ENCODE measurements at places on chromosomes 2 and 18.
A peak's percentile ranks its signal among the peaks of the same experiment; 100 is the strongest.

- H3K27me3 ChIP-seq = no peaks in the 10 kb centered on the region
- H3K36me3 ChIP-seq = no peaks in the 10 kb centered on the region
- H3K27ac ChIP-seq = no peak overlapping the region
- H3K4me1 ChIP-seq = no peaks in the 10 kb centered on the region
These were observed 951.7 kb upstream of the CNTNAP5 start for GRCh38 chr2:123073371-123073770.

GRCh38 chr2:109021895-109022300, 32.9 kb upstream of the EDAR start:
- no peak overlapping the region for H3K27ac ChIP-seq
- H3K4me1 ChIP-seq = no peaks in the 10 kb centered on the region
- H3K4me3 ChIP-seq = no peak overlapping the region

GRCh38 chr18:79531386-79531785, 135.7 kb downstream of the NFATC1 start:
- H3K4me3 ChIP-seq = no peak overlapping the region
- no peak overlapping the region for H3K27ac ChIP-seq
- H3K27me3 ChIP-seq = no peaks in the 10 kb centered on the region
- H3K4me1 ChIP-seq = no peaks in the 10 kb centered on the region
- DNase-seq = no peak

GRCh38 chr2:54569745-54570301, 113.7 kb downstream of the SPTBN1 start:
- H3K4me1 ChIP-seq = peaks cover 75% of the 10 kb centered on the region
- no peak for DNase-seq
- H3K4me3 ChIP-seq = no peak overlapping the region
- peak overlapping the region; percentile 19 for H3K27ac ChIP-seq

- no peak overlapping the region for H3K27ac ChIP-seq
- H3K27me3 ChIP-seq = no peaks in the 10 kb centered on the region
- H3K4me3 ChIP-seq = peak overlapping the region; percentile 81
- no peak for DNase-seq
- peaks cover 24% of the 10 kb centered on the region for H3K4me1 ChIP-seq
These were observed 1.8 kb downstream of the PKP4 start for GRCh38 chr2:158458617-158458920.

DNA sequence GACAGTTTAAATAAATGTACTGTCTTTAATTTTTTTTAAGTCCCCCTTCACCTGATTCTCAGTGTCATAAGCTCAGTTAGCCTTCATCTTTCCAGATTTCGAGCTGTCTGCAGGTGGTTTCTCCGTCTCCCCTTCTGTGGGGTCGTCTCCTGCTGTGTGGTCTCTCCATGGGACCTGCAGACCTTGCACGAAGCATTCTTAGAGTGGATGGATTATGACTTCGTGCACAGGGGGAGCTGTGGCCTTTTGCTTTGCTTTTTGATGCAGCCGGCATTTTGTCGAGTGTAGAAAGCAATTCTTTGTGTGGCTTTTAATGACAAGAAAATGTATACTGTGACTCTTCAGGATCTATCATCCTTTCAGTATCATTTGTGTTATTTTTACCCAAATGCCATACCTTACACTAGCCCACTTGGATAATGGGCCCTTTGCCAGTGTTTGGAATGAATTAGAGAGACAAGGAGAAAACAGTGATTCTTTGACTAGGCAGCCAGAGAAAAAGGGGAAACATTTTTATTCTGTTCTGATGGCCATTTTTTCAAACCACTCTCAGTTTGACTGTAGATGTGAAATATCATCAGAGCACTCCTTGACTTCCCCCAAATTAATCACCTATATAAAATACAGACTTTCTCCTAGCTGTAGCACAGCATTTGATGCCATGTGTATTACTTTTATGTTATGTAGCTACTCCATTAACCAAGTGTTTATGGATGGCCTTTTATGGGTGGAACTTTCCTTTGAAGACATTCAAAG, 54.3 kb downstream of the ITGA6 start:
- H3K36me3 ChIP-seq = no peaks in the 10 kb centered on the region
- no peak for DNase-seq
- no peaks in the 10 kb centered on the region for H3K4me1 ChIP-seq
- no peaks in the 10 kb centered on the region for H3K27me3 ChIP-seq

DNA sequence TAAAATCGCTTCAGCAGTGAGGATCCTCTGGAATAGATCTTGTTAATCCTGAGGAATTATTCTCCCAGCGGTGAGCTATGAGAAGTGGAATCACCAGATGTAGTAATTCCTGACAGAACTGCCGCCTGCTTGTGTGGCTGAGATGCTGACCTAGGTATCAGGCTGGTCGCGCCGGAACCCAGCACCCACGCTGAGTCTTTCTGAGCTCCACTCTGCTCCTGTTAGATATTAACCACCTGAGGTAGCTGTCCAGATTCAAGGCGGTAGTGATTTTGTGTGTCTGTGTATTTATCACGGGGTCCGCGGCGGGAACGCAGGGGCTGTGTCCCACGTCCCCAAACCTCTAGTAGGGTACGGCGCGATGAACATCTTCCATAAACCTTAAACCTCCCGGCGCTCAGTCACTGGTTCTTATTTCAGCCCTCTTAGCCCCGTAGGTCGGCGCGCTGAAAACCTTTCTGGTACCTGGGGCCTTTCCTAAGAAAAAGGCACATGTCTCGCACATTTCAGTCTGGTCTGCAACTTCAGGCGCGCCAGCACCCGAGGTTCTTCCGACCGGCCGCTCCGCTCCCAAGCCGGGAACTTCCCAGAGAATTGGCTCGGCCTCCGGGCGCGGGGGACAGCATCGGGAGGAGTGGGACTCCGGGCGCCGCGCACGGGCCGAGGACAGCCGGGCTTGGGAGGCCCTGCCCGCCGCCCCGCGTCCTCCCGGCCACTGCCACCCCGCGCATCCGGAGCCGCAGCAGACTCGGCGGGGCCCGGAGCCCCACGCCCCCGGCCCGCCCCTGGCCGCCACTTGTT, 542 bp upstream of the CNNM3 start:
- H3K4me3 ChIP-seq = peak overlapping the region; percentile 64
- no peaks in the 10 kb centered on the region for H3K27me3 ChIP-seq
- DNase-seq = peak; percentile 27
- peaks cover 52% of the 10 kb centered on the region for H3K4me1 ChIP-seq
- H3K36me3 ChIP-seq = no peaks in the 10 kb centered on the region
- peak overlapping the region; percentile 92 for H3K27ac ChIP-seq

GRCh38 chr2:167550448-167550847, 662.2 kb downstream of the XIRP2 start:
- H3K4me3 ChIP-seq = no peak overlapping the region
- H3K27me3 ChIP-seq = no peaks in the 10 kb centered on the region
- no peak overlapping the region for H3K27ac ChIP-seq

DNA sequence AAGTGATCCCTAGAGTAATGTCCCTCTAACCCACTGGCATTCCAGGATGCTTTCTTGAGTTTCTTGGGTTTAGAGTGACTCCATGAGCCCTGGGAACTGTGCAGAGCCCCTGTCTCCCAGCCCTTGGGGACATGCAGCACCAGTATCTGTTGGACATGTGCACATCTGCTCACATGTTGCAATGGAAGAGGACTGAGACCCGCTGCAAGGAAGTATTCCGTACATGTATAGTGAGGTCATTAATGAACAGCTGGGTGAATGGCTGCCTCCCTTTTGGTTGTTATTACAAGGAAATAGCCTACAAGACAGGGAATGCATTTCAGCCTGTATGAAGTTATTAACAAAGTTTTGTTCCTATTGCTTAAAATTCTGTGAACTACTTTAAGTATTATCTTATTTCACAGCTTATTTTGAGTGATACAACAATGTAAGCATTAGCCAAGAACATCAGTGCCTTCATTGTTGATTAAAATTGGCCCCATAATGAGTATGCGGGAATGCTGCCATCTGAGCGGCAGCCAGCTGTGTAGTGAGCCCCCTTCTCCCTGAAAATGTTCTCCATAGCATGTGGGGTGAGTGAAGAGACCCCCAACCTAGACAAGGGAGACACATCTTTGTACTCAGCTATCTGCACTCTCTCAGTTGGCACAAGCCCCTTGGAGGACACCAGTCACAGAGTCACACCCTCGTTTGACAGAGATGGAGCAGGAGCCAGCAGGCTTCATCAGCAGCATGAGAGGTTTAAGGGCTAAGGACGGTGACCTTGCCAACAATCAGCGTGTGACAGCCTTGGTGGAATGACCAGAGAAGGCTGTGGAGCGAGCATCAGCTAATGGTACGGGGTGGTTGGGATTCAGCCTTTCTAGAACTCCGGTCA, 87.4 kb downstream of the FAM210A start:
- H3K27me3 ChIP-seq = no peaks in the 10 kb centered on the region
- no peak overlapping the region for H3K4me3 ChIP-seq
- no peak overlapping the region for H3K27ac ChIP-seq
- no peaks in the 10 kb centered on the region for H3K36me3 ChIP-seq
- DNase-seq = no peak
- no peaks in the 10 kb centered on the region for H3K4me1 ChIP-seq

DNA sequence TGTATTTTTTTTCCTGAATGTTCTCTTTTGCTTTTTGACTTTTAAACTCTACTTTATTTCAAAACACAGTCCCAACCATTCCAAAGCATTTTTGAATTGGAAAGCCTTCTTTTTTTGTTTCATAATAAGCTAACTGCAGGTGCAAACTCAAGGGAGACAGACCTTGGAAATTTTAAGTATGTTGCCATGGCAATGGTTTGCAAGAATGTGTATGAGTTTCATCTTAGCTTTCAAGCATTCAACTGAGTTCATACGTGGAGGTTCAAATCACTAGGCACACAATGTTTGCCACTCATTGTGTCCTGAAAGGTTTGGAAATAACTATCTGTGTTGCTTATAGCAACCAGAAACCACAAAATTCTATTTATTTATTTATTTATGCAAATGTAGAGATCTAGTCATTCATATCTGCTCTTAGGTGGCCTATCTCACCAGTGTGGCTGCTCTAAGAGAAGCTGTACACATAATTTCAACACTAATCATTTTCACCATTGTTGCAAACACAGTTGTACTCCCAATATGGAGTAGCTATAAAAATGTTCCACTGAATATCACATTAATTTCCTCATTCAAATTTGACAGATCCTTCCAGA, 805.7 kb upstream of the FSHR start:
- no peaks in the 10 kb centered on the region for H3K4me1 ChIP-seq
- H3K27me3 ChIP-seq = no peaks in the 10 kb centered on the region
- H3K4me3 ChIP-seq = no peak overlapping the region
- no peak overlapping the region for H3K27ac ChIP-seq

GRCh38 chr2:217639481-217639880, 363.3 kb downstream of the TNS1 start:
- H3K27me3 ChIP-seq = no peaks in the 10 kb centered on the region
- H3K4me3 ChIP-seq = no peak overlapping the region
- no peaks in the 10 kb centered on the region for H3K36me3 ChIP-seq
- DNase-seq = no peak
- no peak overlapping the region for H3K27ac ChIP-seq

DNA sequence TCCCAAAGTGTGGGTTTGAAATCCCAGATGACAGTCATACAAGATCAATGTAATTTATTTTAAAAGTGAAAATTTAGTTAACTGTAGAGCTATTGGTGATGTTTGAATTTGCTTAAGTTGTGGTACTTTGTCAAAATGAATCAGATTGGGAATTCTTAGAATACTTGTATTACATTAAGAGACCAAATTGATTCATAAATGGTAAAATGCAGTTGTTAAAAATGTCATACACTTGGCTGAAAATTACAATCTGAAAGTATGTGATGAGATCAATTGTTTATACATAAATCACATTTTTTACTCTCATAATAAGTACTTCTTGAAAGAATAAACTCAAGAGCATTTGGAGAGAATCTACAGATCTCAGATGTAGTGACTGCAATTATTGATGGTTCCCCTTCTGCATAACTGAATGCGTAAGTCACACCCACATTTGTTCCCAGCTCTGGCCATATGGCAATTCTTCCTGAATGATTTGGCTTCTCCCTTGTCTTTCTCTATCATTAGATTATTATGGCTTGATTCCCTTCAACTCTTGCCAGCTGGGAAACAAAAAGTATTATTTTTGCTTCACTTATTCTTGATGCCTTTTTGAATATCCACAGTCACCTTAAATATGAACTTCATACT, 558.5 kb downstream of the CPS1 start:
- no peak overlapping the region for H3K27ac ChIP-seq
- H3K27me3 ChIP-seq = no peaks in the 10 kb centered on the region
- H3K4me3 ChIP-seq = no peak overlapping the region
- H3K4me1 ChIP-seq = no peaks in the 10 kb centered on the region
- DNase-seq = no peak

- H3K36me3 ChIP-seq = no peaks in the 10 kb centered on the region
- H3K4me1 ChIP-seq = peaks cover 8% of the 10 kb centered on the region
- no peaks in the 10 kb centered on the region for H3K27me3 ChIP-seq
- peak overlapping the region; percentile 56 for H3K27ac ChIP-seq
- DNase-seq = peak; percentile 91
These were observed 186.9 kb upstream of the PIEZO2 start for GRCh38 chr18:11336241-11336640.

DNA sequence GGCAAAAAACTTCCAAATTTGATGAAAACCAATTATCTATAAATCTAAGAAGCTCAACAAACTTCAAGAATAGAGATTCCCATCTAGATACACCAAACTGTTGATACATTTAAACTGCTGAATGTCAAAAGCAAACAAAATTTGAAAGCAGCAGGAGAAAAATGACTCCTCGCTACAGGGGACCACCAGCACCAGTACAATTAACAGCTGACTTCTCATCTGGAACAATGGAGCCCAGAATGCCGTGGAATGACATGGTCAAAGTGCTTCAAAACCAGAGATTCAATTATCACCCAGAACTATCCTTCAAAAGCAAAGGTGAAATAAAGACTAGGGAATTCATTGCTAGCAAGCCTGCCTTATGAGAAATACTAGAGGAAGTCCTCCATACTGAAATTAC, 11.6 kb downstream of the SRSF7 start:
- peaks cover 19% of the 10 kb centered on the region for H3K4me1 ChIP-seq
- H3K27ac ChIP-seq = no peak overlapping the region
- no peaks in the 10 kb centered on the region for H3K27me3 ChIP-seq
- no peak overlapping the region for H3K4me3 ChIP-seq

DNA sequence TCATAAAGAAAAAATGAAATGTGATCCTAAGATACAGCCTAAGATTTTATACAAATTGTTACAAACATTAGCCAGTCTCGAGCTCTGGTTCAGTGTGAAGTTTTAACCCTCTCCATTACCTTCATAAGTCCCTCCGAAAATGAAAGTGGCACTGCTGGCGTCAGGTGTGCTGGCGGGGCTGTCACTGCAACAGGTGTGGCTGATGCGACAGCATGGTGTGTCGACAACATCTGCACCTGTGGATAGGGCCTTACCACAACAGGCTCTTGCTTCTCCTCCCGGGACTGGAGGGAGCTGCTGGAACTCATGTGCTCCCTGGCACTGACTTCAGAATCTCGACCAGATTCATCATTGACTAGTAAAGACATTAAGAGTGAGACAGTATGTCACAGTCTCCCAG, 10.3 kb downstream of the SAP130 start:
- H3K4me3 ChIP-seq = no peak overlapping the region
- peaks cover 51% of the 10 kb centered on the region for H3K36me3 ChIP-seq
- H3K27ac ChIP-seq = no peak overlapping the region
- no peaks in the 10 kb centered on the region for H3K27me3 ChIP-seq
- H3K4me1 ChIP-seq = no peaks in the 10 kb centered on the region

- no peak for DNase-seq
- no peaks in the 10 kb centered on the region for H3K36me3 ChIP-seq
- H3K27me3 ChIP-seq = no peaks in the 10 kb centered on the region
These were observed 288.0 kb downstream of the NDUFA10 start for GRCh38 chr2:239737144-239737463.

- H3K27me3 ChIP-seq = no peaks in the 10 kb centered on the region
- no peak overlapping the region for H3K27ac ChIP-seq
- DNase-seq = no peak
- no peaks in the 10 kb centered on the region for H3K4me1 ChIP-seq
These were observed 21.5 kb downstream of the TCF4 start for GRCh38 chr18:55566456-55566935.

GRCh38 chr2:8259106-8259840, 422.6 kb upstream of the ID2 start:
- no peaks in the 10 kb centered on the region for H3K4me1 ChIP-seq
- no peak overlapping the region for H3K4me3 ChIP-seq
- H3K36me3 ChIP-seq = no peaks in the 10 kb centered on the region
- no peaks in the 10 kb centered on the region for H3K27me3 ChIP-seq

All from gastrocnemius medialis (tissue), 4 donors.